ENCODE measurements at places on chromosomes 12 and 14. TPM values are rescaled to one million over a fixed set of nuclear protein-coding genes. Genes with fewer than 3 reads are reported as not detected.

- DNase-seq: peak; percentile 96
Observed at GRCh38 chr12:6335451-6336078, 6.3 kb downstream of the TNFRSF1A start.

SRRM4 gene
- not detected for polyA plus RNA-seq

- DNase-seq: no peak
Observed at GRCh38 chr14:27634056-27634970, 1036.5 kb upstream of the NOVA1 start.

DNA sequence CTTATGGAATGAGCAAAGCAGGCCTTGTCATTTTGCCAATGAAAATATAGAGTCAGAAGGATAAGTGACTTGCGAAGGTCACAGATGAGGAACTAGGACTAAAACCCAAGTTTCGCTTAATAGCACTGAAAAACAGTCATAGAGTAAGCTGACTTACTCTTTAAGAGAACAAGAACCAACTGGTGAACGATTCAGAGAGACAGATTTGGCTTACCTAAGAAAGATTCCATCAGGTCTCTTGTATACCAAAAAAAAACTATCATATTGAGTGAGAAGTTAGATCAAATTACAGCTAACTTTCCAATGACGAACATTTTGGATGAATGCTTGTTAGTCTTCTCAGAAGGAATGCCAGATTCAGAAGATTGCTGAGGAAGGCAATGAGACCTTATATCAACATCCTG is 74.2 kb downstream of the ZFC3H1 start:
- DNase-seq: peak; percentile 37

DNA sequence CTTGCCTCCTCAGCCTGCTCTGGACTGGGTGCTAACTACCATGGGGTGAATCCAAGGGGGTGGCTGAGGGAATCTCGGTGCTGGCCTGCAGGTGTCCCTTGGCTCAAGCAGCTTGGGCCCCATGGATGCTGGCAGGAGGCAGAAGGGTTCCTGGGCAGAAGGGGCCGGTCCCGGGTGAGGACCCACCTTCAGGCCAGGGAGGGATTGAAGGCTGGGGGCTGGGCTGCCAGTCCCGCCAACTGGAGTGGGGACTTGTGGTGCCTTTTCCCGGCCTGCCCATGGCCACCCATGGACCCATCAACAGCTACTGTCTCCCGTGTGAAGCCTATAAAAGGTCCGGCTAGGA is 550.1 kb downstream of the SLC6A15 start:
- no peak for DNase-seq

DNA sequence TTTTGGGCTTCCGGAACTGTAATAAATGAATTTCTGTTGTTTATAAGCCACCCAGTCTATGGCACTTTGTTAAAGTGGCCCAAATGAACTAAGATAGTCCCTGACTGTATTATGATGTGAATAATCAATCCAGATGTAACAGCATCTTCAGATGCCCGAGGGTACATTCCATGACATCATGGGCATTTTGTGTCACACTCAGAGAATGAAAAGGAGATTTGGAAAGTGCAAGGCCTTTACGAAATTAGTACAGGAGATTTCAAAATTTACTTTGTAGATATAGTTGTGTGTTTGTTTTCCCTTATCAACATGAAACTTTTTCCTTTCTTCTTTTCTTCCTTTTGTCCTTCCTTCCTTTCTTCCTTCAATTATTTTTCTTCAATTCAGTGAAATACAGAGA is 54.2 kb upstream of the AMIGO2 start:
- peak; percentile 8 for DNase-seq

GRCh38 chr12:132858718-132859266 is 28.6 kb downstream of the CHFR start:
- no peak for DNase-seq

Data from GM23248 (cell line).